Effector CD4-positive, alpha-beta T cell (primary cell): ENCODE measurements at places on chromosomes 2 and 18.

DNA sequence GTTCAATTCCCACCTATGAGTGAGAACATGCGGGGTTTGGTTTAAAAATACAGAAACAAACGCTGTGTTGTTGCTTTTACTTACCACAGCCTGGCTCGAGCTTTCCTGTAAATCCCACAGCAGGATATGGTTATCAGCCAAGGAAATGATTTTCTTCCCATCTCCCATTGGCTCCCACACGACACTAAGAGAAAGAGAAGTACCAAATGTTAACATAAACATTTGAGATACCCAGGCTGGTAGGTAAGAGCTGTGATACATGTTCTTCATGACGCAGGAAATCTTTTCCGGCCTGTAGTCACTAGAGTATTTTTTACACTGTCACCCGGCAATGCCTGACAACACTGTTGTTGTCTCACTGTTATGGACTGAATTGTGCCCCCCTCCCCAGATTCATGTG is 163.6 kb downstream of the EIPR1 start:
- no peak for DNase-seq

DNA sequence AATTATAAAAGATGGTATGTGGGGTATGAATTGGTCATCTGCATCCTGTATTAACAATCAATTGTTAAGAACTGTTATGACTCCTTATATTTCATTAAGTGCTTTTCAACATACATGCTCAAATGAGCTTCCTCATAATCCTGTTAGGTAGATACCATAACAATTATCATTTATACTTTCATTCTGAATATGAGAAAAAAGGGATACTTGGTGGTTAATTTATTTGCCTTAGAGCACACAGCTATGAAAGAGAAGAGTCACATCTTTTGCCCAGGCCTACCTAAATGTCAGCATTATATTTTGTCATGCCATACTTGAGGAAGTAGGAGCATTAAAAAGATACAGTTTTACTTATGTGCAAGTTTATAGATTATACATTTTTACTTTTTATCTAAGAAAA is 169.6 kb downstream of the TCF4 start:
- DNase-seq = no peak

DNA sequence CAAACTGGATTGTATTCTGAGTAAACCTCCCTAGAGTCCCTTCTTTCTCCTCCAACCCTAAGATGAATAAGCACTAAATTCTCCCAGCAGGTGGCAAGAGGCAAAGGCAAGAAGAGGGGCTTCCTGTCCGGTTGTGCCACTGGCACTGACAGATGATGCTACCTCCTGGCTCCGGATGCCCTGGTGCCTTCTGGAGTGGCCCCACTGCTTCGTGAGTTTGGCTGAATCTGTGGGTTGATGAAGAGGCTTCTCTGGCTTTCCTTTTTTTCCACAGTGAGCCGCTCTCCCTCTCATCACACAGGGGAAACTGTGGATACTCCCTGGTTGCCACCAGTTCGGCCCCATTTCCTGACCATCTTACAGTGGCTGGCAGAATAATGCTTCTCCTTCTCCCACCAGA is 404.7 kb downstream of the GALR1 start:
- DNase-seq = no peak

GRCh38 chr2:111950236-111950635 is 51.8 kb downstream of the MERTK start:
- DNase-seq = no peak

DNA sequence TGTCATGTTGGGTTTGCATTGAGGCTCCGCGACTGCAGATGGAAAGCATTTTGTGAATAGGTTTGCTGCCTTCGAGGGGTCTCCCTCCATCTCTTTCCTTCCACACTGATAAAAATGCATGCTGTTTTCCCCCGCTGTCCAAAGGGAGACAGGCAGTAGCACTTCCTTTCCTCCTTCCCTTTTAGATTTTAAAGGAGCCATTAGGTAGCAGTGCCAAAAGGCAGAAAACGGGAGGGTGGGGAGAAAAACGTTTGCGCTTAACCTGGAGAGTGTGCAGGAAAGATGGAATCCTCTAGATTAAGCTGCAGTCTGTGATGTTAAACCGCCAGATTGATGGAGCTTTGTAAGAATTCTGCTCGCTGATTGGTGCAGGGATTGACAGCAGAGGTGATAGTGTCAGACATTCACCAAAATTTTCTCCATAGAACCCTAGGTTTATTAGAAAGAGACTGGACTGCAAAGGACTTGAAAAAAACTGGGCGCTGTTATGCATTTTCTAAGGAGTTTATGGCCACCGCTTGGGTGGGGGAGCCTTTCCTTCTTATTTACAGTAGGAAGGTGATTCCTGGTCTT is 688 bp downstream of the MAPRE2 start:
- DNase-seq = no peak

GRCh38 chr2:2324565-2325101 is 6.4 kb downstream of the MYT1L start:
- DNase-seq = no peak

- no peak for DNase-seq
Measured at GRCh38 chr2:68918497-68918896, 34.2 kb downstream of the GKN2 start.

DNA sequence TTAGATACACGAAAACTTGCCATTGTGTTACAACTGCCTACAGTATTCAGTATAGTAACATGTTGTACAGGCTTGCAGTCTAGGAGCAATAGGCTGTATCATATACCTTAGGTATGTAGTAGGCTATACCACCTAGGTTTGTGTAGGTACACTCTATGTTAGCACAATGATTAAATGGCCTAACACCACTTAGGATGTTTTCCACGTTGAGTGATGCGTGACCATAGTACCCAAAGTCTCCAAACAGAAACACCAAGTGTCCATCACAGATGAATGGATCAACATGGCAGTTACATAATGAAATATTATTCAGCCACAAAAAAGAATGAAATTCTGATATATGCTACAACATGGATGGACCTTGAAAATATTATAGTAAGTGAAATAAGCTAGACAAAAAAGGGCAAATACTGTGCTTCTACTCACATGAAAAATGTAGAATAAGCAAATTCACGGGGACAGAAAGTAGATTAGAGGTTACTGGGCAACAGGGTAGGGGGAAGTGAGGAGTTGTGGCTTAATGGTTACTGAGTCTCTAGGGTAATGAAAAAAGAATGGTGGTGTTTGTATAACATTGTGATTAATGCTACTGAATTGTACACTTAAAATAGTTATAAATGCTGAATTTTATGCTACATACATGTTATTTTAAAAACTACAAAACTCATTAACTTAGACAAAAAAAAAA is 62.6 kb downstream of the TMEM131 start:
- DNase-seq = no peak

DNA sequence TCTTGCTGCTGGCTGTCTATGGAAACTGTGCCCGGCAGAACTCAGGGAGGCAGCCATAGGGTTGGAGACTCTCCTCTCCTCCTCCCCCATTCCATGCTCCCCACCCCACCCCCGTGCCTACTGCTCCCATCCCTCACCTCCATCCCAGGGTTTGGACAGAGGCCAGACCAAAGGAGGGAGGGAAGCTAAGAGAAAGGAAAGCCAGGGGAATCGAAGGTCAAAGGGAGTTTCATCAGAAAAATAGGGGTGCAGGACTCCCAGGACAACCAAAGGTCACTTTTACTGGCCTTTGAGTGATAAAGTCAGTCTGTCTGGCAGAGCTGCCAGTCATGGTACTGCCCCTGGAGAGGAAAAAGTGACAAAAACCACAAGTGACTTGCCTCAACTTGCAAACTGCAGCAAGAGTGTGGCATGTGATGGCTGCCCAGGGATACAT is 187.3 kb upstream of the CTAGE1 start:
- no peak for DNase-seq
